Activated T-cell treated with anti-CD3 and anti-CD28 coated beads for 4 hours (primary cell): ENCODE measurements at places on chromosomes 6 and 20.

DNA sequence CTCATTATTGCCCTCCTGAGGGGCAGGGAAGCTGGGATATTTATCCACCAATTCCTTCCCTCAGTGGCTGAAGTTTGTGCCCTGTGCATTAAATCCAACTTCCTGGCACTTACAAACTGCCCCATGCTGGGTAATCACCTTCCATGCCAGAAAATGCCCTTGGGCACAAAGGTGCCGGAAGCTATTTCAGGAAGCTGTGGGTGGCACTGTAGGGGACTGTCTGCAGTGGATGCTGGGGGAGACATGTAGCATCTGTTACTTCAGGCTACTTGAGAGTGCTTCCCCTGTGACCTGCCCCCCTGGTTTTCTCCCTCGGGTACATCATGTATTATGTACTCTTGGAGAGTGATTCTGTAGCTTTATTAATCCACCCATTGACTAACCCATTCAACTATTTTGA is 24.7 kb upstream of the RALGAPA2 start:
- DNase-seq: no peak

GRCh38 chr6:53124131-53124800 is 24.4 kb downstream of the GCM1 start:
- no peak for DNase-seq

- DNase-seq: no peak
Measured at GRCh38 chr6:134657751-134658527, 292.0 kb downstream of the ALDH8A1 start.

DNA sequence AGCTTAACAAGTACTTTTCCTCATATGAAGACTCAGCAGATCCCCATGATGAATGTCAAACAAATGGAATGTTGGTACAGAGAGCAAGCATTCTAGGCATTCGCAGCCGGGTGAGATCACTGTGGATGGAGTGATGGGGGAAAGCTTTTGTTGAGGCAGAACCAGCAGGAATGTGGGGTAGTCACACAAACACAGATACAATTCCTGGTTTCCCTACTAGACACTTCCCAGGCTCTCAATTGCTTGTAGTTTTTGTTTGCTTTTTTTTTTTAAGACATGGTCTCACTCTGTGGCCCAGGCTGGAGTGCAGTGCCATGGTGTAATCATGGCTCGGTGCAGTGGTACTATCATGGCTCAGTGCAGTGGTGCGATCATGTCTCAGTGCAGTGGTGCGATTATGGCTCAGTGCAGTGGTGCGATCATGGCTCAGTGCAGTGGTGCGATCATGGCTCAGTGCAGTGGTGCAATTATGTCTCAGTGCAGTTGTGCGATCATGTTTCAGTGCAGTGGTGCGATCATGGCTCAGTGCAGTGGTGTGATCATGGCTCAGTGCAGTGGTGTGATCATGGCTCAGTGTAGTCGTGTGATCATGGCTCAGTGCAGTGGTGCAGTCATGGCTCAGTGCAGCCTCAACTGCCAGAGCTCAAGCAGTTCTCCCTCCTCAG is 15.4 kb upstream of the IER3 start:
- no peak for DNase-seq

- no peak for DNase-seq
Measured at GRCh38 chr6:41940759-41941279, 789 bp downstream of the CCND3 start.

DNA sequence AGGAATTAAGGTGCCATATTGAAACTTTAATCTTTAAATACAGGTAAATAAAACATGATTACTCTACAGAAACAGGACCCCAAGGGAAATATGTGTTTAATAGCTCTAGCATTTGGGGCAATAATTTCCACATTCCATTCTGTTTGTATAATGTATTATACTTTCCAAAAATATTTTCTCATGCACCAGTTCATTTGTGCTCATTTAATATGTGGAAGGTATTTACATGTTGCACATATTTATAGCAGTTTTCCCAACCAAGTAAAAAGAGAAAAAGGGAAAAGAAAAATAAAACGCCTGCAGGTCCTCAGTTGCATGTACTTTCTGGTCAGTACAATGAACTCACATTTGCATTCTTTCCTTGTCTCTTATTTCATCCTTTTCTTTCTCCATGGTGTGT is 129.5 kb upstream of the SULF2 start:
- DNase-seq: no peak

DNA sequence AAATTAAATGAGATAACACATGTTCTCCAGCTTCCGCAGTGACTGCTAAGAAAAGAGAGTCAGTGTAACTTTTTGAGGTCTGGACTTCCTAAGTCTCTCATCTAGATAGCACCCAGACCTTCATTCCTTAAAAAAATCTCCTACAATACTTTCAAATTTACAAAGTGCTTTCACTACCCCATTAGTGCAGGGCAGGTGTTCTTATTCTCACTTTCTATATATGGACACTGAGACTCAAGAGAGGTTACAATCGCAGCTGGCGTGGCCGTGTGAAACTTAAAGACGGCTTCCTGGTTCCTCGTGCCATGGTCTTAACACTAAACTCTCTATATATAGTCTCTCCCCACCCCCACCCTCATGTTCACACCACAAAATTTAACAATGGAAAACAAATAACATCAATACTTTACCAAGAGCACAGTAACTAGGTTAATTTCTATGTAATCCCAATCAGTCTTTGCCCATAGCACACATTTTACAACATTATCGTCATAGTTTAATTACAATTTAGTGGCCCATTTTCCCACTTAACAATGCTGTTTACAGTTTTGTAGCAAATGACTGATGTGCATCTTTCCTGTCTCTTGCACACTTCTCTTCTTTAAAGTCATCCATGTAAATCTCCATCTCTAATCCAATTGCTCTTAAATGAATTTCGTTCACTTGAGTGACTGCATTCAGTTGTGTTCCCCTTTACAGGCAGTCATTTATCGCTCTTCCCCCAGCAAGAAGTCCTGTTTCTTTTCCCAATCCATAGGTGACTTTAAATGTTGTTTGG is 78.8 kb upstream of the ARID1B start:
- DNase-seq: no peak

DNA sequence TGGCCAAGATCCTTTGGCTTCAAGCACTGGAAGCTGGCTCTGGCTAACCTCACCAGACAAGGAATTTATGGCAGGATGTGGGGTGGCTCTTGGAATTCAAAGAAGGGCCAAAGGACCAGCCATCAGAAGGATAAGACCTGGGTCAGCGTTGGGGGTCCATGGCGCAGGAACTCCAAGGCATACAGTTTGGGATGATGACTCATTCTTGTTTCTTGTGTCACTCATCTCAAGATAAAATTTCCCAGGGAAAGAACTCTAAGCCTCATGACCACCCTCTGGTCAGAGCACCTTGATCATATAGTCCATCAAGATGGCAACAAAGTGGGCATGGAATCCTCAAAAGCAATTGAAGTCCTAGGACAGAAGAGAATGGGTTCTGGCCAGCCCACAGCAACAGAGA is 4.8 kb downstream of the ZBTB9 start:
- no peak for DNase-seq

GRCh38 chr6:28880894-28881780 is 42.6 kb downstream of the TRIM27 start:
- DNase-seq: peak; percentile 54

GRCh38 chr6:69785697-69786096 is 11.1 kb downstream of the LMBRD1 start:
- no peak for DNase-seq

GRCh38 chr20:61448386-61448785 is 196.3 kb downstream of the CDH4 start:
- no peak for DNase-seq

DNA sequence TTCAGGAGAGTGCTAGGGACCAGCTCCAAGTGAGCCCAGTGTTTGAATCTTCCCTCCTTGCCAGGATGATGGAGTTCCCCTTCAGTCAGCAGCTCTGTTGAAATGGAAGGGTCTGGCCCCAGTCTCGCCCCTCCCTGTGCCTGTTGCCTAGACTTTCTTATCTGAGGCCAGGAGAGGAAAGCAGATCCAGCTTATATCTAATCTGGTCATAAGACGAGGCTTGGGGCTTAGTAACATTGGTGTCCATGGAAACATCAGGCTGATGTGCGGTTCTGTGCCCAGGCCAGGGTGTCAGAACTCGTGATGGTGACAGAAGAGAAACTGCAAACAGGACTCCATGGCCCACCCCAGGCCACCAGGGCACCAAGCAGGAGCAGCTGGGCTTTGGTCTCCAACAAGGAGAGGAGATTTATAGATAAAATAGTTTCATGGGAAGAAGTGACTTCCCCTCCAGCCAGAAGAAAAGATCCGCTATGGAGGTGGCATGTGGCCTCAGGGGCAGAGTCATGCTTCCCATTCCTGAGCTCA is 9.8 kb downstream of the MAS1L start:
- DNase-seq: no peak

- peak; percentile 7 for DNase-seq
Measured at GRCh38 chr20:49045440-49046086, 549 bp upstream of the CSE1L start.

DNA sequence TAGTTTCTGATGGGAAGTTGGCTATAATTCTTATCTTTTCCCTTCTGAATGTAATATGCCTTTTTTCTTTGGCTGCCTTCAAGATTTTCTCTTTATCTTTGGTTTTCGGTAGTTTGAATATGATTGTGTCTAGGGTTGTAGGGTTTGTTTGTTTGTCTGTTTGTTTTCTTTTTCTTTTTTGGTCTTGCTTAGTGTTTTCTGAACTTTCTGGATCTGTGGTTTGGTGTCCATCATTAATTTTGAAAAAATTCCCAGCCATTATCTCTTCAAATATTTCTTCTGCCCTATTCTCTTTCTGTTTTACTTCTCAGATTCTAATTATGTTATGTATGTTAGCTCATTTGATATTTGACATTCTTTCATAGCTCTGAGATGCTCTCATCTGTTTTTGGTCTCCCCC is 79.4 kb downstream of the CHMP4B start:
- no peak for DNase-seq

DNA sequence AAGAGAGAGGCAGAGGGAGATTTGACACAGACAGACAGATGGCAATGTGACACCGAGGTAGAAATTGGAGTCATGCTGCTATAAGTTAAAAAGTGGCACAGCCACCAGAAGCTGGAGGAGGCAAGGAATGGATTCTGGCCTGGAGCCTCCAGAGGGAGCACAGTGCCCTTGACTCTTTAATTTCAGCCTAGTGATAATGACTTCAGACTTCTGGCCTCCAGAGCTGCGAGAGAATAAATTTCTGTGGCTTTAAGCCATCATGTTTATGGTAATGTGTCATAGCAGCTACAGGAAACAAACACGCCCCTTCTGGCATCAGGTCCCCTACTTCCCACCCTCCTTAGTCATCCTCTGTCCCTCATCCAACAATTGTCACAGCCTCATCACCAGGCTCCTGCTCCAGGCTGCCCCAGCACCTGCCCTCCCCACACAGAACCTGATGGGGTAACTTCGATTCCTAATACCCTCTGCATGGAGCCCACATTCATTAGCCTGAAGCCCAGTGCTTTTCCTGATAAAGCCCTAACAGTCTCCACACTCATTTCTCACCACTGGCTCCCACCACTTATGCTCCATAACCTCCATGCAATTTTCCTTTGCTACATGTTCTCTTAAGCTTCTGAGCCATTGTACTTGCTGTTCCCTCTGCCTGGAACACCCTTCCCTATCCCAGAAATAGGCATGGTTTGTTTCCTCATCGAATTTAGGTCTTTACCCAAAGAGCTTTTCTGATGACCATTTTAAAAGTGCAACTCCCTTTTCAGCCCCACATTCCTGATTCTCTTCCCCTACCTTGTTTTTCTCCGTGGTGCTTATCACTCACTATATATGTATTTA is 69.7 kb upstream of the TOX2 start:
- DNase-seq: no peak
